ENCODE measurements at places on chromosomes 12 and 14.
A peak's percentile ranks its signal among the peaks of the same experiment; 100 is the strongest.

DNA sequence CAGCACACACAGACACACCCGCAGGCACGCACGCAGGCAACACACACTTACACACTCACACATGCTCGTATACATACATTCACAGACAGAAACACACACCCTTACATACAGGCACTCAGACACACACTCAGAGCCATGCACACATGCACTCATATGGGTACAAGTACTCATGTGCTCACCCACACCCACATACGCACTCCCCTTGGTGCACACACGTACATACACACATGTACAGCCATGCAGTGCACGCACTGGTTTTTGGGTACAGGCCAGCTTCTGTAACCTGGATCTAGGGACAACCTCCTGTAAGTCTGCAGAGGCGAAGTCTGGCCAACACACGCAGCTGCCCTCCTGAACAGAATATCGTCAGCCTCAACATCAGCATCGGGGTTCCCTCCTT, 221.3 kb upstream of the RTL1 start:
- no peak for DNase-seq

DNA sequence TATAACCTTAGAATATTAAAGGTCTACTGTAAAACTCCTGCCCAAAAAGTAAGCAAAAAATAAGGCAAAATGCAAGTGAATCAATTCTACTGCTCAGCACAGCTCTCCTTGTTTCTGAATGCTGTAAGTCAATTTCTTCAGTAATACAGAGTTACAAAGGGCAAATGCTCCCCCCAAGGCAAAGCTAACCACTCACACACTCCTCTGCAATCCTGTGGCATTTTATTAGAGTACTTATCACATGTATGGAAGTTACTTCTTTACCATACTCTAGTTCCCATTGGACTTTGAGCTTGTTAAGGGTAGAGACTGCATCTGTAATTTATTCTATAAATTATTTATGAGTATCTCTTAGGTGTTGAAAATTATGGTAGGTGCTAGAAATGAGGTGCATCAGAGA, 27.2 kb downstream of the SEL1L start:
- DNase-seq, result no peak

DNA sequence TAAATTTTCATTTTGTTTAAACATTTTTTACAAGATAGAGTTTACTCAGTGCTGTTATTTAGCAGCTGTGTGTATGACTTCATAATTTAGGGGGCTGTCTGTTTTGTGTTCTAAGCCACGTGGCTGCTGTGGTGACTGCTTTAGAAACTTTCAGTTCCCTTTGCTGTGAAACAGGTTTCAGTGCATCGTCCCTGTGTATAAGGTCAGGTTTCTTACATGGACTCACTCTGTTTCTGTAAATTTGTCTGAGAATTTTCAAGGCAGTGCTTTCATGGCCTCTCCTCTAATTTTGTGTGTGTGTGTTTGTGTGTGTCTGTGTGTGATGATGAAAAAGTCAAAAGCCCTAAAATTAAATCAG, 32.4 kb downstream of the BICD1 start:
- DNase-seq, result no peak

GRCh38 chr12:112496496-112496895, 77.7 kb downstream of the PTPN11 start:
- DNase-seq, result no peak

- peak; percentile 69 for DNase-seq
Observed at GRCh38 chr14:96173636-96174475, 30.8 kb upstream of the BDKRB2 start.

GRCh38 chr12:117365049-117365616, 3.7 kb upstream of the NOS1 start:
- DNase-seq, result peak; percentile 35

GRCh38 chr14:59354666-59355065, 110.5 kb downstream of the GPR135 start:
- no peak for DNase-seq

- no peak for DNase-seq
Observed at GRCh38 chr12:120936197-120936596, 32.0 kb upstream of the SPPL3 start.

- DNase-seq, result peak; percentile 88
Observed at GRCh38 chr14:50335389-50335788, 23.3 kb downstream of the DMAC2L start.

Measured in posterior vena cava (tissue), 2 donors.